T47D (cell line): ENCODE measurements at places on chromosomes 12 and 14.

DNA sequence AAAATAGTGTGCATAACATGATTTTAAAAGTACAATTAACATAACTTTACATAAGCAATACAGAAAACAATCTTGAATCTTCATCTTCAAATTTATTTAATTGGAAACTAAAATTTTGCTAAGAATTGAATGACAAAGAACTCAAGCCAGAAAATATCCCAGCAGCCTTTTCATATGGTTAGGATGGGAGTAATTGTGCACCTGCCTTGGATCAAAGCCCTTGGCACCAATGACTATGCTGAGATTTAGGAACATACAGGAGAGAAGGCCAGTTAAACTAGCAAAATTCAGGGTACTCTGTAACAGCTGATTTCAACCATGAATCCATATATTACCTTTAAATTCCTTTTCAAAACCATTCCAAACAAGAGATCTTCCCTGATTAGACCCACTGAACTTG lies 5.8 kb downstream of the KERA start:
- no peak for DNase-seq

DNA sequence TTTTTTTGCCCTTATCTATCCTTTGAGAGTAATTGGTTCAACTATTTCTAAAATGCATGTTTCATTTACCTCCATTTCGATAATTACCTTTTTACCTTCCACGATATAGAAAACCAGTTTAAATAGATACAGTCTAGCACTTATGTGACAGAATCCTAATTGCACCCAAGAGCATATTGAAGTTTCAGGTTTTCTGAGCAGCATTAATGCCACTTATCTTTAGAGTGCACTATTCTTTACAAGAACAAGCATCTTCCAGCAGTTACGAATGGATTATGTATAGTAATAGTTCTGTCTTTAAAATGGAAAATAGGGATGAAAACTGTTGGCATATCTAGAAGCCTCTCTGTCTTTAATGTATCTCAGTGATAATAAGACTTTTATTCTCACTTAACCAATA lies 82.2 kb upstream of the ATXN7L3B start:
- DNase-seq: no peak

- no peak for DNase-seq
Measured at GRCh38 chr14:90691627-90692026, 124.6 kb downstream of the TTC7B start.

DNA sequence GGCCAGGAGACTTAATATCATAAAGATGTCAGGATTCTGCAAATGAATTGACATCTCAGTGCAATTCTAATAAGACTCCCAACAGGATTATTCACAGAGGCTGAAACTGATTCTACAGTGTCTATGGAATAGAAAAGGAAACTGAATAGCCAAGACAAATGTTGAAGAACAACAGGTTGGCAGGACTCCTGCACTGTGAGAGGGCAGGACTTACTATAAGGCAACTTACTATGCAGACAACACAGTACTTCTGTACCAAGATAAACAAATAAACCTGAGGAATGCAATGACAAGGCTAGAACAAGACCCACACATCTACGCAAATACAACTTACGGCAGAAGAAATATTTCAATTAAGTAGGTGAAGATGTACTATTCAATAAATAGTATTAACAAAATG lies 132.2 kb upstream of the FKBP4 start:
- no peak for DNase-seq

GRCh38 chr12:12929696-12930095 lies 22.3 kb downstream of the GPRC5D start:
- no peak for DNase-seq

DNA sequence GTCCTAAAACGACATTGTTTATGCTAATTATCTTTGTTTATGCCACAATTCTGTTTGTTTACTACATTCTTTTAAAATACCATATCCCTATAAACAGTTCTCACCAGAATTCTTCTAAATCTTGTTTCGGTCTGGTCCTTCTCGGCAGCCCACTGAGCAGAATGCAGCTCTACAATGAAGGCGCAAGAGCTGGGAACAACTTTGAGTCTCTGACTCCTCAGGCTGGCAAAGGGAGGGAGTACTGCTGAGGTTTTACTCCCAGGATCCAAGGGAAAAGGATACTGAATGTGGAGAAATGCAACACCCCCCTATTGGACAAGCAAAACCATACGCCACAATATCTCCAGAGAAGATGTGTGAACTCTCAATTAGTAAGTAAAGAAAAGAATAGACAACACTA lies 5.4 kb downstream of the SOX5 start:
- no peak for DNase-seq

GRCh38 chr12:118237052-118237665 lies 101.2 kb downstream of the PEBP1 start:
- DNase-seq: no peak

- no peak for DNase-seq
Measured at GRCh38 chr14:70472253-70473159, 20.5 kb downstream of the ADAM21 start.

DNA sequence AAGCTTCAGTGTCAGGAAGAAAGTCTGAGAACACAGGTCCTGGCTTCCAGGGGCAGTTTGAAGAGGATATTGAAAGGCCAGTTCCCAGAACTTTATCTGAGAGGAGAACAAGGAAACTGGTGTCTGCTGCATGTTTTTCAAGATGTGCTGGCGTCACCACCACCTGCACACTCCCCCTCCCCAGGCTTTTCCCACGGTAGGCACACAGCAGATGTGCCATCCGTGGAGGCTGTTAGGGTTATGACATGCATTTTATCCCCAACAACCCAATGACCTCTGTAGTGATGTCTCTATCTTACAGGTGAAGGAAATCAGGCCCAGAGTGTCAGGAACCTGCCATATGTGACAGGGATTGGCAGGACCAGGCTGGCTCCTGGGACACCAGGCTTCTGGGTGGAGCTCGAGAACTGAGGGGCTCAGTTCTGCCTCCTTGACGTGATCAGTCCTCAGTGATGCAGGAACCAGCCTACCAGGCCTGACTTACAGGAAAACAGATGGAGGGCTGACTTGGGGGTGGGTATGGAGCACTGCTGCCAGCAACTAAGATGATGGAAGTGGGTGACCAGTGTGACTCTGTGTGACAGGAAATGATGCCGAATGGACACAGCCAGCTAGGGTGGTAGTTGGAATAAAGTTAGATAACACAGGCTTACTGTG lies 16.8 kb downstream of the SLC25A47 start:
- DNase-seq: no peak

GRCh38 chr14:72801381-72801812 lies 92.5 kb downstream of the DPF3 start:
- DNase-seq: no peak

- no peak for DNase-seq
Measured at GRCh38 chr12:107533218-107533617, 152.4 kb upstream of the PWP1 start.

- no peak for DNase-seq
Measured at GRCh38 chr14:58809520-58809919, 171.8 kb downstream of the DACT1 start.

- no peak for DNase-seq
Measured at GRCh38 chr14:104875412-104875751, 10.3 kb downstream of the CEP170B start.

DNA sequence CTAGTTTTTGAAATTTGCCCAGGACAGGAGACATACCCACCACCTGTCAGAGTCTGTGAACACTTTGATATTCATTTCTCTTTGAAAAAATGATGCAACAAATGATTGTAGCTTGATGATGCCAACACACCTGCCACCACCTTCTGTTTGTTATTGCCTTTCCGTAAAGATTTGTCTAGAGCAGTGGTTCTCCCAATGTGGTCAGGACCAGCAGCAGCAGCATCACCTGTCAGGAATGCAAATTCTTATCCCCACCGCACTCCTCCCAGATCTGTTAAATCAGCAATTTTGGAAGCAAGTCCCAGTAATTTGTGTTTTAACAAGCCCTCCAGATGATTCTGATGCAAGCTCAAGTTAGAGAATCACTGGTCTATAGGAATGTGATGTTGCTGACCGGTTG lies 9.9 kb downstream of the CCDC175 start:
- no peak for DNase-seq

GRCh38 chr12:124551268-124552144 lies 15.9 kb downstream of the NCOR2 start:
- DNase-seq: peak; percentile 51

- DNase-seq: no peak
Measured at GRCh38 chr14:96625426-96625985, 123.3 kb downstream of the PAPOLA start.

DNA sequence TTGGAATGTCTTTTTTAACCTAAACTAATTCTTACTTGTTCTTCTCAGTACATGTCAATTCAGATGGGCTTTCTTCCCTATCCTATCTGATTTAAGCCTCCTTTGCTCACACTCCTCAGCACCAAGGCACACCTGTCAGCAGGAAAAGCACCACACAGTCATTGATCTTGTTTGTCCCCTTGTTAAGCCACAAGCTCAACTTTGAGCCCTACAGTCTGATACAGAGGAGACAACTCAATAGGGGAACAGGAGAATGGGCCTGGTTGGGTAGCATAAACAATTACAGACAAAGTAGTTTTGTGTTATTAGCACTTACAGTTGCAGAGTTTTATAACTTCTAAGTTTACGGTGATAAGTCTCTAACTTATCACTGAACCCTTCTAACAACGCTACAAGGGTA lies 29.5 kb upstream of the SYCP3 start:
- no peak for DNase-seq

GRCh38 chr14:50233166-50233950 lies 2.0 kb upstream of the SOS2 start:
- DNase-seq: peak; percentile 62

- DNase-seq: no peak
Measured at GRCh38 chr12:5260086-5260485, 171.8 kb upstream of the NTF3 start.

DNA sequence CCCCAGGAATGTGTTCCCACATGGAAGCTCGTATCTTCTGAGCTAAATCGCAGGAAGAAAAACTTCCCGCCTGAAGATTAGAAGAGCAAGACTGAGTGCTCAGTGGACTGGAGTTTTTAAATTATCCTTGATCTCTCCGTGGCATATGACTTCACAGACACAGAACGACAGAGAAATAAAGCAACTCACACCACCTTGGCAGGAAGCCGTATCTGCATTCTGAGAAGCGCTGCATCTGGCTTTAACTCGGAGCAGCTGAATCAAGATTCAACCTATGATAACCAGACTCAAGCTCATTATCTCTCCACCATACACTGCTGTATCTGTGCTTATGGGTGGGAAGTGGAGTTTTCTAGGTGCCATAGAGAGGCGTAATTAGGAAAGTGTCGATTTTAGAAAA lies 1482.7 kb downstream of the AACS start:
- no peak for DNase-seq

DNA sequence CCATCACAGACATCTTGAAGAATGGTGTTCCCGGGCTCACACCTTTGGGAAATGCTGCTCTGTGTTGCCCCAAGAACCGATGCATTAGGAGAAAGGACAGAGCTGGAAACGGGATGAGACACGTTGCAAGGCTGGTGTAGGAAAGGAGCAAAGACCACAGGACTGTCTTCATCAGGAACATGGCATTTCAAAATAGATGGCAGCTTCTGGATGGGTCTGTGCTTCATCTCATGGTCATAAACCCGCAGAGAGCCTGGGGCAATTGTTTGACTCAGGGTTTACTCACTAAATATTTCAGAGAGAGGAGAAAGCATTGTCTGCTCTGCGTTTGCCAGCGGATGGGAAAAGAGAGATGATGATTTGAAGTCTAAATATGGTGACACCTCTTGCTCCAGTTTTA lies 76.3 kb downstream of the CACNA1C start:
- DNase-seq: peak; percentile 53

DNA sequence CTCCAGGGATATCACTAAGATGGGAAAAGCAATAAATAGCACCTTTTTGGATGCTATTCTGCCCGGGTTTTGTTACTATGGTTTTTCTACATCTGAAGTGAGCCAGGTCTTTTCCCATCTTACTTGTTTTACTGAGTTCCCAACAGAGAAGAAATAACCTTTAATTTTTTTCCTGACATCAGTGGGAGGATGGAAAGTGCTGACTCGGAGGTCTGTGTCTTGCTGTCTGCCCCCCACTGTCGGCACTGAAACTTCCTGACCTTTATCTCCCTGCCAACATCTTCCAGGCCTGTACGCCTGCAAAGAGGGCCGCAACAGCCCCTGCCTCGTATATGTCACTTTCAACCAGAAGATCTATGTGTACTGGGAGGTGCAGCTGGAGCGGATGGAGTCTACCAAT lies 11.0 kb downstream of the ITFG2 start:
- DNase-seq: no peak

- peak; percentile 31 for DNase-seq
Measured at GRCh38 chr14:91509083-91509877, 830 bp downstream of the PPP4R3A start.

GRCh38 chr12:46977871-46978375 lies 101.5 kb upstream of the PCED1B start:
- DNase-seq: no peak
